Smooth muscle cell of bladder (primary cell): ENCODE measurements at places on chromosomes 2 and 18. TPM values are rescaled to one million over a fixed set of nuclear protein-coding genes. Genes with fewer than 3 reads are reported as not detected.

MYL12B gene
- total RNA-seq: 390 and 424 TPM in 2 replicates

ATP5MC3 gene
- 86.5 and 93.9 TPM in 2 replicates for total RNA-seq

FAM124B gene
- under 0.01 and 0.14 TPM in 2 replicates for total RNA-seq

PSME4 gene
- 20.8 and 23.5 TPM in 2 replicates for total RNA-seq

CAVIN2 gene
- 10.4 and 16.4 TPM in 2 replicates for total RNA-seq

MREG gene
- 0.71 and 1.2 TPM in 2 replicates for total RNA-seq

CCDC178 gene
- 0.14 and 0.28 TPM in 2 replicates for total RNA-seq

CD302 gene
- 6.1 and 8.0 TPM in 2 replicates for total RNA-seq

C2orf80 gene
- not detected in 2 replicates for total RNA-seq

HOXD10 gene
- total RNA-seq: under 0.01 and 0.18 TPM in 2 replicates

RAD51AP2 gene
- not detected in 2 replicates for total RNA-seq

MSH2 gene
- 11.0 and 13.7 TPM in 2 replicates for total RNA-seq

CHRND gene
- total RNA-seq: not detected in 2 replicates

YPEL5 gene
- 94.2 and 127 TPM in 2 replicates for total RNA-seq

EVA1A gene
- 13.2 and 13.4 TPM in 2 replicates for total RNA-seq

OR6B2 gene
- not detected in 2 replicates for total RNA-seq

TSPYL6 gene
- not detected in 2 replicates for total RNA-seq

PRKCE gene
- 11.1 and 11.4 TPM in 2 replicates for total RNA-seq

SCYGR4 gene
- 0.09 TPM in 1 of 2 replicates, not detected in the other for total RNA-seq

CDC42EP3 gene
- 13.8 and 16.9 TPM in 2 replicates for total RNA-seq

DAW1 gene
- total RNA-seq: 0.14 and 0.55 TPM in 2 replicates

TDRD15 gene
- total RNA-seq: not detected in 2 replicates

CPLX4 gene
- total RNA-seq: not detected in 2 replicates

POTEJ gene
- not detected in 2 replicates for total RNA-seq

SLC9A4 gene
- total RNA-seq: under 0.01 TPM in 1 of 2 replicates, not detected in the other

PFN4 gene
- 0.28 and 0.46 TPM in 2 replicates for total RNA-seq

TEKT4 gene
- total RNA-seq: not detected in 2 replicates

NPPC gene
- 0.28 and 0.43 TPM in 2 replicates for total RNA-seq

RTP5 gene
- not detected in 2 replicates for total RNA-seq

FOXD4L1 gene
- total RNA-seq: under 0.01 and 0.09 TPM in 2 replicates

CKAP2L gene
- 0.74 and 0.85 TPM in 2 replicates for total RNA-seq

PTRHD1 gene
- 28.2 and 31.7 TPM in 2 replicates for total RNA-seq

CYBRD1 gene
- total RNA-seq: 195 and 340 TPM in 2 replicates

EMILIN1 gene
- 203 and 242 TPM in 2 replicates for total RNA-seq

PDE11A gene
- total RNA-seq: under 0.01 TPM in 2 replicates

DSG1 gene
- total RNA-seq: not detected in 2 replicates

SLC40A1 gene
- total RNA-seq: 28.0 and 103 TPM in 2 replicates

DTNA gene
- 7.4 and 11.7 TPM in 2 replicates for total RNA-seq

AGBL5 gene
- 20.9 and 25.4 TPM in 2 replicates for total RNA-seq

ERICH2 gene
- total RNA-seq: 1.2 and 1.3 TPM in 2 replicates

ST6GAL2 gene
- under 0.01 and 1.1 TPM in 2 replicates for total RNA-seq

C18orf54 gene
- 1.1 and 1.3 TPM in 2 replicates for total RNA-seq

NT5DC4 gene
- not detected in 2 replicates for total RNA-seq

ESPNL gene
- total RNA-seq: 2.3 and 2.4 TPM in 2 replicates

TTLL4 gene
- total RNA-seq: 3.4 and 3.8 TPM in 2 replicates

UPP2 gene
- not detected in 2 replicates for total RNA-seq

COLEC11 gene
- 0.57 and 1.4 TPM in 2 replicates for total RNA-seq

TCF23 gene
- total RNA-seq: not detected in 2 replicates

KCNG2 gene
- total RNA-seq: 1.3 and 4.7 TPM in 2 replicates

NEUROD1 gene
- not detected in 2 replicates for total RNA-seq

BBS5 gene
- 4.7 and 6.6 TPM in 2 replicates for total RNA-seq

TUBB8B gene
- not detected in 2 replicates for total RNA-seq

ARHGAP28 gene
- total RNA-seq: 1.5 and 10.5 TPM in 2 replicates

GCKR gene
- 0.14 and 0.55 TPM in 2 replicates for total RNA-seq

ACAA2 gene
- total RNA-seq: 74.5 and 75.3 TPM in 2 replicates

FAP gene
- 148 and 197 TPM in 2 replicates for total RNA-seq

CYS1 gene
- total RNA-seq: 2.0 TPM in 2 replicates

ACSL3 gene
- total RNA-seq: 123 and 133 TPM in 2 replicates

TUBA4B gene
- total RNA-seq: not detected in 2 replicates
